Ureter (tissue), 1 donor: ENCODE measurements at places on chromosomes 5 and 9. TPM values are rescaled to one million over a fixed set of nuclear protein-coding genes. Genes with fewer than 3 reads are reported as not detected.

SVEP1 gene
- total RNA-seq, result 19.7 TPM

CTXN3 gene
- total RNA-seq, result not detected

PHF24 gene
- 1.7 TPM for total RNA-seq

POU4F3 gene
- 0.16 TPM for total RNA-seq

PCDHGB6 gene
- 8.2 TPM for total RNA-seq

PCDHGC4 gene
- 3.6 TPM for total RNA-seq

TNC gene
- total RNA-seq, result 61.2 TPM

ASPN gene
- total RNA-seq, result 7.5 TPM

PCDH1 gene
- total RNA-seq, result 127 TPM

UGT3A2 gene
- total RNA-seq, result 0.44 TPM

CXCL14 gene
- 2.3 TPM for total RNA-seq

PKD2L2 gene
- total RNA-seq, result not detected

CCDC171 gene
- total RNA-seq, result 4.5 TPM

ARL14EPL gene
- total RNA-seq, result not detected

C9orf153 gene
- 0.36 TPM for total RNA-seq

GRM6 gene
- total RNA-seq, result not detected

SLC46A2 gene
- 4.2 TPM for total RNA-seq

SPINK7 gene
- not detected for total RNA-seq

ASTN2 gene
- 19.6 TPM for total RNA-seq

PCDHGA3 gene
- total RNA-seq, result 2.9 TPM

IRX2 gene
- 3.3 TPM for total RNA-seq

GRIA1 gene
- not detected for total RNA-seq

MCTP1 gene
- total RNA-seq, result 35.8 TPM

RETREG1 gene
- total RNA-seq, result 5.9 TPM

STPG3 gene
- total RNA-seq, result not detected

GFI1B gene
- total RNA-seq, result not detected

PLCXD3 gene
- total RNA-seq, result 4.5 TPM

SPATA31D4 gene
- not detected for total RNA-seq

PHF2 gene
- total RNA-seq, result 34.6 TPM

GRXCR2 gene
- not detected for total RNA-seq

TRIM32 gene
- 30.6 TPM for total RNA-seq

NR5A1 gene
- total RNA-seq, result not detected

TSSK1B gene
- total RNA-seq, result 2.1 TPM

ZNF189 gene
- total RNA-seq, result 21.5 TPM

KIF12 gene
- total RNA-seq, result 6.4 TPM
